ENCODE measurements at places on chromosomes 11 and 22. TPM values are rescaled to one million over a fixed set of nuclear protein-coding genes. Genes with fewer than 3 reads are reported as not detected.

DNA sequence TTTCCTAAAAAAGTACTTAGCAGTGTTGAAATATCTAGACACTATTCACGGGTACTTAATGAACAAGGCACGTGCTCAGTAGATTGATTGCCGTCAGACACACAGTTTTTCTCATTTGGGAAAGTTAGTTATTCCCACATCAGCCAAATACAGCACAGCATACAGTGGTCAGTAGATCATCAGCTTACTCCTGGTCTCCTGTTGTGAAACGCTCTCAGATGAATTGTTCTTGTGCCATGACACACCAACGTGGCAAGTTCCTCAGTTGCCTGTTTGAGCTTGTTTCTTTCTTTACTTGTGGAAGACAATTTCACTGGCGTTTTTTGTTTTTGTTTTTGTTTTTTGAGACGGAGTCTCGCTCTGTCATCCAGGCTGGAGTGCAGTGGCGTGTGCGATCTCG lies 8.6 kb downstream of the TAB1 start:
- no peak for DNase-seq

- no peak for DNase-seq
Measured at GRCh38 chr11:130246738-130247137, 68.0 kb downstream of the ZBTB44 start.

DNA sequence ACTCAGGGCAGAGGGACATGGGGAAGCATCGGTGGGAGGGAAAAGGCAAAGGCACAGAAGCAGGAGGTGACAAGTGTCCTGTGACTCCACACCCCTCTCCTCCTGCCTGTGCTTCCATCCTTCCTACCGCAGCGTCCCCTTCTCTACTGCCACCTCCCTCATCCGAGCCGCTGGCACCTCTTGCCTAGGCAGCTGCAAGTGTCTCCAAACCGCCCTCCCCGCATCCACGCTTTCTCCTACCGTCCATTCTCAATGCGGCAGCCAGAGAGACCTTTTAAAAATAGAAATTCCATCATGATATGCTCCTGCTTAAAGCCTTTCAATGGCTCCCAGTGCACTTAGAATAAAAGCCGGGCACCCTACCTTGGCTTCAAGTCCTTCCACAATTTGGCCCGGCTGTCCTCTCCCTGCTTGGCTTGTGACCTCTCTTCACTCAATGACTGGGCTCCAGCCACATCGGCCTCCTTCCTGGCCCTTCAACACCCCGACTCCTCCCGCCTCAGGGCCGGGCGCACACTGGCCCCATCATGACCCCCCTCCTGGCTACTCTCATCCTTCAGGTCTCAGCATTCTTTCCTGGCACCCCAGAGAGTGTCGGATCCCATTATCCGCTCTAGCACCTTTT lies 16.5 kb downstream of the LRRC10B start:
- DNase-seq = no peak

- DNase-seq = peak; percentile 86
Measured at GRCh38 chr22:18023509-18024275, 669 bp downstream of the MICAL3 start.

- DNase-seq = no peak
Measured at GRCh38 chr11:70926543-70927201, 325.7 kb downstream of the SHANK2 start.

Gene EXT2
- total RNA-seq = 76.6 TPM

Gene FIBP
- total RNA-seq = 51.0 TPM

Gene B4GALNT4
- 10.8 TPM for total RNA-seq

Gene MS4A4A
- 13.8 TPM for total RNA-seq

Gene DNAJB7
- total RNA-seq = not detected

- no peak for DNase-seq
Measured at GRCh38 chr22:47851586-47851985, 1089.1 kb downstream of the TBC1D22A start.

GRCh38 chr11:60977836-60978235 lies 6.4 kb downstream of the CD6 start:
- DNase-seq = peak; percentile 17

Gene UBQLNL
- 0.49 TPM for total RNA-seq

DNA sequence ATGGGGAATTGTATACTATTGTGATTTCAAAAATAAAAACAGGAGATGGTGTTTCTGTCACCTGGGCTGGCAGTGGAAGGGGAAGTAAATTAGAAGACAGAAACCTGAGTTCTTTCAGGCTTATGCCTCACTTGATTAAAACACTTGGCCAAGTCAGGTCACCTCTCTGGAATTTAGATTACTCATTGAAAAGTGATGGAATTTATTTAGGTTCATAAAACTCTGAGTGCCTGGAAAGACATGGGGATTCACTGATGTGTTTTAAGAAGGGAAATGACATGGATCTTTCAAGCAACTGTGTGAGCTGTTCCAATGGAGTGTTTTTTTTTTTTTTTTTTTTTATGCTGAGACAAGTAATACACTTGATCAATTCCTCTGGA lies 400.1 kb downstream of the TMEM135 start:
- no peak for DNase-seq

- DNase-seq = no peak
Measured at GRCh38 chr22:40628354-40629042, 8.0 kb downstream of the MRTFA start.

DNA sequence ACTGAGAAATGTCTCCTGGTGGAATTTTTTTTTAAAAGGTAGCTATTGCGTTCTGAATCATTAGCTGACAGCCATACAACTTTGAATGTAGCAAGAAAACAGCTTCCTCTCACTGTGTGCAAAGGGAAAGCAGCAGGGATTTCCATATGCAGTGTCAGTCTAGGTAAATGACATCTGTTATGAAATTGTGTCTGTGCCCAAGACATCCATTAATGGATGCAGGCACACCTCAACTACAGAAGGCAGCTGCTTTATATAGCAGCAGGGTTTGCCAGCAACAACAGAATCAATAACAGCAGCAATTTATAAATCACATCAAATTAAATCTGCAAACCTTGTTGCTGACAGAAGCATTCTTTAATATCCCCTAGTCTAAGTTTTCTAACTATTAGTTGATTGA lies 745.3 kb upstream of the RAG2 start:
- DNase-seq = no peak

GRCh38 chr11:86749376-86749775 lies 51.0 kb upstream of the PRSS23 start:
- DNase-seq = no peak

DNA sequence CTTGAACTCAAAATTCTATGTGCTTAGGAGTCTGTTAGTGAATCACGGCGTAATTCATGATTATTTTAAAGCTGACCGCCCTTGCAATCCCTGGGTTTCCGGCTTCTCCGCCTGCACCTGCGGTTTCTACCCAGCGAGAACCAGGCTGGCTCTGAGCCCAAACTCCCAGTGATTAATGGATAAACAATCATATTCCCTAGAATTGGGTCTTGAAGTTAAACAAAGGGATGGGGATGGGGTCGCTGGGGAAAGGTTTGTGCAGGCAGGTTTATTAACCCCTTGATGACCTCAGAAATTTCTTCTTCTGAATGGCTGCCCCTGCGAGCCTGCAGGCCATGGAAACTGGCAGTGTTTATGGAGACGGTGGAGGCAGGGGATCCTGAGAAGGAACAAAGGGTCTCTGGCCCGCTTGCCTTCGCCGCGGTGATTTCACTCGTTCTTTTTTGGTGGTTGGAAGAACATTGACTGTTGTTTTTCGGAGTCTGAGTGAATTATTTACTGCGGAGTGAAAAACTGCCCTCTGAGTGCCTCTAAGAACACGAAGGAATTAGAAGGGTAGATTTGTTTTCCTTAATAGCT lies 1000.3 kb downstream of the BRD1 start:
- DNase-seq = no peak

DNA sequence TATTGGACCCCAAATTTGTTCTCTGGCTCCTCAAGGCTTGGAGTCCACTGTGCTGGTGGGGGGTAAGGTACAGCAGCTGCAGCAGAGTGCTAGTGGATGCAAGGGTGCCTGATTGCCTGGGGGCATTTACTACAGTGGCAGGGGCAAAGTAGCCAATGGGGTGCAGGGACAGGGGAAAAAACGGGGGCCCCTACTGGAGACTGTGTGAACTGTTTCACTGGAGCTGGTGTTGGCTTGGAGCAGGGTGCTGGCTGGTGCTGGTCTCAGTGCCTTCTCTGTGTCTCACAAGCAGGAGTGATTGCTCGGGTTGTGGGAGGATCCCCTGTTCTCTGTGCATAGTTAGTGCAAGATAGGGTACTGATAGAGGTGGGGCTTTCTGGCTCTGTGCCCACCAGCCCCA lies 935.9 kb downstream of the JRKL start:
- DNase-seq = no peak

Gene FAM181B
- 0.49 TPM for total RNA-seq

DNA sequence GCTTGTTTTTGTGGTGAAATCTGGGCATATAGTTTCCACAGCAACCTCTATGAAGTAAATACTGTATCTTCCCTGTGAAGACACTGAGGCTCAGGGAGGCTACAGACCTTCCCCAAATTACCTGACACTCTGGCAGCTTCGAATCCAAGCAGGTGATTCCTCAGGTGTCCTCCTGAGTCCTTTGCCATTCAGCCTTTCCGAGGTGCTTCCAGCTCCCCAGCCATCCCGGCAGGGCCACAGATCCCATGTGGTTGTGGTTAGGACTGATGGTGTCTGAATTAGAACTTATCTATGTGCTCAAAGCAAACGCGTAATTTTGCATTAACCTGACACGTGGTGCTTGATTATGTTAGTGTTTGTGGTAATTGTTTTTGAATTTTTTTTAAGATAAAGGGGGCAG lies 785.6 kb downstream of the BRD1 start:
- no peak for DNase-seq

- no peak for DNase-seq
Measured at GRCh38 chr11:67287355-67288197, 1.5 kb upstream of the ANKRD13D start.

DNA sequence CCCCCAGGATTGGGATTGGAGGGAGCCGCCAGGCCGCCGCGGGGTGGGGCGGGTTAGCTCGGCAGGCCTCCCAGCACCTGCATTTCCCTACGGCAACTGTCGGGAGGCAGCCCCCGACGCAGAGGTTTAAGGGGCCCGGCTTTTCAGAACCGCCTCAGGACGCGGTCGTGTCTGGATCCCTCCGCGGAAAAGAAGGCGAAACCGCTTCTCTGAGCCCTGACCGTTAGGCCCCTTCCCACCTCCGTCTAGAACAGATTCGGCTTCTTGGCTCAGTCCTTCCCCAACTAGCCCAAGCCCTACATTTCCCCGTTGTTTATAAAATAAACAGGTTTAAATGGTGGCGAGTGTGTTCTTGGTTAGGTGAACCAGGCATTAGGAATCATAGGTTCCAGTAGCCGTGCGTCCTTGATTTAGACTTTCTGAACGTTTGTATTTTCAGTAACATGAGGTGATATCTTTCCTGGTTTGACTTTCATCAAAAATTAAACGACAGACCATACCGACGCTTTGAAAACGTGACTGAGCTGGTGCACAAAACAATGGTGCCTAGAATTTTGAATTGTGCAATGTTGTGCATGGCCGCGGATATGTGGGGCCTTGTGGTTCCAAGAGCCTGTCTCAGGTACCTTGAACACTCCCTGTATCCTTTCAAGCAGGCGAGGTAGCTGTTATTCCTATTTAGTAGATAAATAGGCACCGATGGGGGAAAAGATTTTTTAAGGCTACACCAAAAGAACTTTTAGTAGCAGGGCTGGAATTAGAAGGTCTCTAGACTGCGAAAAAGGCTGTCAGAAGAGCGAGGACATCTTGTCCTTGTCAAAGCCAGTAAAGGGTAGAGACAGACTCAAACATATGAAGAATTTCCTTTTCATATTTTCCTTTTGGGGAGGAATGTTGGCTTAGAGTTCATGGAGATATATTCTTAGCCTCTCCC lies 1.2 kb upstream of the HSPA8 start:
- DNase-seq = peak; percentile 72

DNA sequence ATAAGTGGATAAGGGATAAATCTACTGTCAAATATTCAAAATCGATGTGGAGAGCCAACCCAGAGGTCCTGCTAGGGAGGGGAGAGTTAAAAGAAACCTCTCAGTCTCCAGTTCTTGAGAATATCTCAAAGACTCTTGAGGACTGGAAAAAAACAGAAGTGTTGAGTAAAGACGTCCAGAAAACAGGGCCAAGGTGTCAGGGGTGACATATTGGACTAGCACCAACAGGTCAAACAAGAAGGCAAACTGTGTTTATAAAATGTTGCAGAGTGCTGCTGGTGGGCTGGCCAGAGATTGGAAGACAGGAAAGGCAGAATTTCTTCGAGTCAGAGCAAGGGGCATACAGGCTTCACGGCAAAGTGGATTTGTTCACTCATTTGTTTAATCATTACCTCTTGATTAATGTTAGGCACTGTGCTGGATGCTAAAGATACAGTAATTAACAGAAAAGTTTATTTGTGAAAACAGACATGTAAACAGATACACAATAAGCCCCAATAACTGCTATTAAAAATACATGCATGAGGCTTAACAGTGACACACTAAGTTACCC lies 33.7 kb upstream of the SMPD1 start:
- DNase-seq = no peak

GRCh38 chr11:68099474-68100405 lies 21.4 kb downstream of the CHKA start:
- DNase-seq = no peak

DNA sequence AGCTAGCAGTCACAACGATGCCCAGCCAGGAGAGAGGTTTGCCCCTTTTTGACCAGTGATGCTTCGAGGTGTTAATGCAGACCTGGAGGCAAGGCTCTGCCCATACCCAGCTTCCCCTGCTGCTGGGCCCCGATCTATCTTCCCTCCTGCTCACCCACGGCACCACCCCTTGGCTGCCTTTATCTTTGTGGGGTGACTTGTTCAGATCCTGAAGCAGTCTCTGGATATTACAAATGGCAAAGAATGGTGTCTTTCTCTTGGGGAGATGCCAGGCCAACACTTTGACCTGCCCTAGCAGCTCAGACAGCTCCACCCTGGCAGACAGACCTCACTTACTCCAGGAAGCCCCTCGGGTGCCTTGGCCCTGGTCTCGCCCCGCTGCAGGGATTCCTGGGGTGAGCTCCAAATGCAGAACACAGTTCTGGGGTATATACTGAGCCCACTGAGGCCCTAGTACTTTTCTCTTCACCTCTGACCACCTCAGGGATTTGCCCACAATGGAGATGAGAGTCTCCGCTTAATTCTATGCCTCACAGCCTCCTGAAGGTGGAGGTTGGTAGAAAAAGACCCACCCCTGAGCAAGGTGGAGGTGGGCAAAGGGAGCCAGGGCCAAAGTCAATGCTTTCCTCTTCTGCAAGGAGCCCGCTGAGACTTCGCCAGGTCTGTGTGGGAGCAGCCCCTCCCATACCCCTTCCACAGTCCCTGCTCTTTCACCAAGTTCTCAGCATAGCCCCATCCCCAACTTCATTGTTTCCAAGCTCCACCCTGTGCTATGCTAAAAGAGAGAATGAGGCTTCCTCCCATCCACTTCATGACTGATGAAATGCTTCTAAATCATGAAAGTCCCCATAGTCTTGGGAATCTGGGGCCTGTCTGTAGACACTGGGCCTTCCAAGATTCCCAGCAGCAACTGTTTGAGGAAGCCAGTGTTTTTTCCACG lies 11.1 kb upstream of the ST3GAL4 start:
- DNase-seq = no peak
